ENCODE measurements at places on chromosomes 4 and X. TPM values are rescaled to one million over a fixed set of nuclear protein-coding genes. Genes with fewer than 3 reads are reported as not detected.

GRCh38 chr4:143514901-143515300, 1.4 kb downstream of the SMARCA5 start:
- ATAC-seq, result no peak

The PGM2 gene
- total RNA-seq, result 30.3 TPM

The GPAT3 gene
- total RNA-seq, result 6.6 TPM

GRCh38 chrX:117636826-117637225, 479.8 kb downstream of the KLHL13 start:
- ATAC-seq, result no peak

GRCh38 chrX:38800981-38801845, at the start of gene MID1IP1:
MID1IP1 (plus strand) TSS chrX:38801459; CDS start chrX:38804947, 3,488 bp downstream.
- peak; percentile 86 for ATAC-seq

The H2BW2 gene
- total RNA-seq, result not detected

DNA sequence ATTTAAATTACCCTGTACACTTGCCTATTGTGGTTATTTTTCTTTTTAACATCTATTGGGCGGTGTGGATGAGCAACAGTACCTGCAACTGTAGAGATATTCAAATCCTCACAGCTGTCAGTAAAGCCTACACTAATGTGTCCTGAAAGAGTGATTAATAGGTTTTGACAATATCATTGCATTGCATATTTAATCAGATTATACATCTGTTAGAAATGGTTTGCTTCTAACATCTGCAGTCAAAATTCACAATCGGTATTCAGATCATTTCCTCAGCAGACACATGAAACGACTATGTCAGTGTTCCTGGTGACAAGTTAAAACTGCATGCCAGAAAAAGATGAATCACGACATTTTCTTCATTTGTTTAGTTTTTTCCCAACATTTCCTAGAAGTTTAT, 254.6 kb upstream of the EPHA5 start:
- ATAC-seq, result no peak

DNA sequence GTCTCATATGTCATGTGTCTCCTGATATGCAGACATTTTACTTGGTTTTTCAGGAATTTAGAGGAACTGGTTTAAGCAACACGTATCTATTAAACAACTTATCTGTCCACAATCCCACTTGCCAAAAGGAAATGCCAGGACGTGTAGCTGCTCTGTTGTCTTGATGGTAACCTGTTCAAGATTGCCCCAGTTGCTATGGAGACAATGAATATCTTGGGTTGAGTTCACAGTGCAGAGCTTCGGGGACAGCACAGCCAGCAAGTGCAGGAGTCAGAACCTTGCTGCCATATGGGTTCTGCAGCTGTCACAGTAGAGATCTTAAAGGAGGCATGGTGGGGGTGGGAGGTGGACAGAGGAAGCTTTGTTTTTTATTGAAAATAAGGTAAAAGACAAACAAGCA, 28.7 kb upstream of the FAM9B start:
- ATAC-seq, result no peak

GRCh38 chrX:129000018-129000417, 523.3 kb downstream of the SMARCA1 start:
- ATAC-seq, result no peak

- no peak for ATAC-seq
Measured at GRCh38 chr4:113993887-113994286, 14.4 kb upstream of the ARSJ start.

DNA sequence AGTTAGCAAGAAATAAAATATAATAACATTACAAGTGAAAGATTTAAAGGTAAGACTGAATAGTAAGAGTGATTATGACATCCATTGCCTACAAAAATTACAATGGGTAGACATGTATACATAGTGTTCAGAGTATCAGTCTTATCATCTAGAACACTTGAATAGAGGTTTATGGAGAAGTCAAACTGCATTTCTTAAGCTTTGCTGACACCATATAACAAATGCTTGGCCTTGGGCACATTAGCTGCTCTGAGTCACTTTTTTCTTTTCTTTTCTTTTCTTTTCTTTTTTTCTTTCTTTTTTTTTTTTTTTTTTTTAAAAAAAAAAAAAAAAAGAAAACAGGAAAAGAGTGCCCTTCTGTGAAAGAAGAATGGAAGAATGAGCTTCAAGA, 220.0 kb downstream of the SPCS3 start:
- ATAC-seq, result no peak

GRCh38 chr4:78602334-78602733, 50.8 kb downstream of the ANXA3 start:
- ATAC-seq, result no peak

DNA sequence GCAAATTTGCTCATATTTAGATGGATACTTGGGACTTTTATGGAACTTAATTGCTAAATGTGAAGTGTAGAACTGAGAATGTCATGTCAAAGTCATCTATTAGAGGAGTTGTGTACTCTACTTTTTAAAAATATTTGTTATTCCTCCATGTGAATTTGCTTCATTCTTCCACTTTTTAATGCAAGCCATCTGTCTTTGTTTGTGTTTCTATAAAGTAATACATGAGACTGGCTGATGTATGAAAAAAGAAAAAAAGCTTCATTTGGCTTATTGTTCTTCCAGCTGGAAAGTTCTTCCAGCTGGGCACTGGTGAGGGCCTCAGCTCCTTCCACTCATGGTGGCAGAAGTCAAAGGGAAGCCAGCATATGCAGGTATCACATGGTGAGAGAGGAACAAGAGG, 114.6 kb upstream of the GRID2 start:
- no peak for ATAC-seq

DNA sequence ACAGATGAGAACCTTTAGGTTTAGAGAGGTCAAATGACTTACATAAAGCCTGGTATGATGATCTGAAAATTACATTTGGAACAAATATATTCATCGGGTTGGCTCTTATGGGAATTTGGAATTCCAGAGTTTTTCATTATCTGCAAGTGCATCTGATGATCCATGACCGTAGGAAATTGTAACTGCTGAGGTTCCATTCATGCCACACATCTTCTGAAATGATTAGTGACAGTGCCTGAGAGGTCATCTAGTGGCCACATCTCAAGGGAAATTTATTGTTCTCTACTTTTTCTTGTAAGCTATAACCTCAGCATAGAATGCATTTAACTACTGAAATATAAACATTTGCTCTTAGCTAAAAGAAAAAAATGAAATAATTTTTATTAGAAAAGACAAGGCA, 105.8 kb upstream of the NWD2 start:
- ATAC-seq, result no peak

DNA sequence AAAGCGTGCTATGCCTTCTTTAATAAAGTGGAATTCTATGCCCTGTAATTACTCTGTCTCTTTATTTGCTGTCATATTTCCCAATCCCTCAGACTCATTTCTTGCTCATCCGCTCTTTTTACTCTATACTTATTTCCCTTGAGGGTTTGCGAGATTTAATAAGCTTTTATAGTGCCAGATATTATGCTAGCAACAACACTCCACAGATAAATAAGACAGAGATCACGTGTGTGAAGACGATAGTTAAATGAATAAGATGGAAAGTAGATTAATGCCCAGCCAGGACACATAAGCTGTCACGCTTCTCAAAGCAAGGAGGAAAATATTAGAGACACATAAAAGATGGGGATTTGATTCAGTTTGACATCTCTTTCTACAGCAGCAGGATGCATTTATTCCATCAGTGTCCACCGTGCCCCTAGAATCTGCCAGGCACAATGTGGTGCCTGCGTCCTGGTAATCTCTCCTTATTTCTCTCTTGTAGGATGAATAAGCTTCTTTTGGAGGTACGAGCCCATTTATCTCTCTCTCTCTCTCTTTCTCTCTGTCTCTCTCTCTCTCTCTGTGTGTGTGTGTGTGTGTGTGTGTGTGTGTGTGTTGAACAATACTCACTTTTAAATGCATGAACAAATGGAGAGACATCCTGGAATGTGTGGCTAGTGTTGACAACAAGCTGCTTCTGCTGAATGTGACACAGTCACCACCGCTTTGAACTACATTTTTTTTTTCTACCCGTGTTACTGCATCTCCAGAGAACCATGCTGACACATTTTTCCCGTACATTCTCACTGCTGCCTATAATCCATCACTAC, 48.2 kb downstream of the TMEM156 start:
- ATAC-seq, result no peak

DNA sequence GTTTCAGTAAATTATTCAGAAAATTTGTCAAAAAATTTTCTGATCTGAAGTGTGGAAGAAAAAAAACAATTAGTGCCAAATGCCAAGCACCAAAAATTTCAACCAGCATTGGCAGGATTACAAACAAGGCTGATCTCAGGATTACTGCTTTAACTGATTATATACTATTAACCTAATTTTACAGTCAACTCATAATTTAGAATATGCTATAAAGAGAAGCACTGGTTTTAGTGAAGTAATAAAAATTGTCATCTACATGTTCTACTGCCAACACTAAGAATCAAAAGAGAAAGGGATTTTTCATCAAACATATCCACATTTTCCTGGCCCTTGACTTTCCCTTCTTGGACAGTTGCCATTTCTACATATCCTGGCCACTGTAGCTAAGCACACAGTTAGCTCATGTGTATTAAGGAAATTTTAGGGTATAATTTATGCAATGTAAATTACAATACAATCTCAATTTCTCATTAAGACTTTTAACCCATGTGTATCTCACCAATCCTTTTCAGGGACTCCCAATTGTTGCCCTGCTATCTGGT, 33.8 kb downstream of the THOC2 start:
- no peak for ATAC-seq

GRCh38 chr4:10161146-10161545, 44.5 kb upstream of the WDR1 start:
- no peak for ATAC-seq

- no peak for ATAC-seq
Measured at GRCh38 chrX:78839711-78840110, 92.2 kb downstream of the LPAR4 start.

The SHROOM3 gene
- 72.2 TPM for total RNA-seq

- ATAC-seq, result no peak
Measured at GRCh38 chrX:68121371-68121770, 311.9 kb downstream of the OPHN1 start.

- no peak for ATAC-seq
Measured at GRCh38 chr4:6687947-6688878, 5.5 kb upstream of the S100P start.

The PHOX2B gene
- total RNA-seq, result 0.67 TPM

DNA sequence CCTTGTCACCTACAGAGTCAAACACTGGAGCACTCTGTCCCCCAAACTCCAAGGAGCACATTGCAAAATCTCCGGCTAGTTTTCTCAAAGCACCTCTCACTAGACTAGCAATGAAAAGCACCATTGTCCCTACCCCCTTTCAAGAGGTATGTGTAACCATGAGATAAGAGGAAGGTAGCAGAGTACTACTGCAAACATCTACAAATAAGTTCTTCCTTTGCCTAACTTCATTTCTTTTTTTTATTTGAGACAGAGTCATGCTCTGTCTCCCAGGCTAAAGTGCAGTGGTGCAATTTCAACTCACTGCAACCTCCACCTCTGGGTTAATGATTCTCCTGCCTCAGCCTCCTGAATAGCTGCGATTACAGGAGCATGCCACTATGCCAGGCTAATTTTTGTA, 17.7 kb downstream of the PPP4R3C start:
- ATAC-seq, result no peak

DNA sequence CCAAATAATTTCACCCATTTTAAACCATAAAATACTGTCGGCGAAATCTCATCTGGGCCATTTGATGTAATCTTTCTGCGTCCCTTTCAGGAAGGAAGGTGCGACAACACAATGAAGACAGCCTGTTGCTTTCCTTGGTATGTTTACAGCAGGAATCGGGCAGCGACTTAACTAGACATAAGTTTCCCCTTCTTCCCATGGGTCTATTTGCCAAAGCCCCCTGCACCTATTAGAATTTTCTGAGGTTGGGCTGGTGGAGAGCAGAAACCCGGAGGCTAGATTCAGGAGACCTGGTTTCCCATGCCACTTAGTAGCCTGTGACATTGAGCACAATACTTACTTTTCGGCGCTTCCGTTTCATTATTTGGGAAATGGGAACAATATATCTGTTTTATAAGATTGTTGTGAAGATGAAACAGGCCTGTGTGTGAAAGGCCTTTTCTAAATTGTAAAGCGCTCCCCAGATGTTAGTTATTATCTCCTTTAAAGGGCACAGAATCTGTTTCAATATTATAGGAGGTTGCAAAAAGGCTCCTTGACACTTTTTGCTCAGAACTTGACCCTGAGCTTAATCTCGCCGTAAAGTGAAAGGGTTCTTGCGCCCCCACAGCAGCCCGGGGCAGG, 552 bp upstream of the AFF1 start:
- no peak for ATAC-seq

DNA sequence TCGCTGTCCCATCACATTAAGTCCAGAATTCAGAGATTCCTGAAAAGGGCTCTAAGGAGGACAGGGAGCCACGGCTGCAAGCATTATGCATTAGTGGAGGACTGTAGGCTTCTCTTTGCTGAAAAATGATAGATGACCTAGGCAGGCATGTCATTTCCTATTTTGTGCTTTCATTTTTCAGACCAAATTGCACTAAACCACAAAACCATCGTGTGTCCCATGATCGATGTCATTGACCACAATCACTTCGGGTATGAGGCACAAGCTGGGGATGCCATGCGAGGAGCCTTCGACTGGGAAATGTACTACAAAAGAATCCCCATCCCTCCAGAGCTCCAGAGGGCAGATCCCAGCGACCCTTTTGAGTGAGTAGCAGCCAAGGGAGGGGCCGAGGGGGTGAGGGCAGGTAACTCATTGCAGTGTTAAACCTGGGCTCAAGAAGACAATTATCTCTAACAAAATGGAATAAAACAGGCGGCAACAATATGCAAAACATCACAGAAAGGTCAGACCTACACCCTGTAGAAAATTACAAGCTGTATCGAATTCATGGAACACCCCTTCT, 355.2 kb upstream of the GALNT7 start:
- no peak for ATAC-seq

GRCh38 chr4:7574287-7575014, 139.7 kb upstream of the PSAPL1 start:
- no peak for ATAC-seq

DNA sequence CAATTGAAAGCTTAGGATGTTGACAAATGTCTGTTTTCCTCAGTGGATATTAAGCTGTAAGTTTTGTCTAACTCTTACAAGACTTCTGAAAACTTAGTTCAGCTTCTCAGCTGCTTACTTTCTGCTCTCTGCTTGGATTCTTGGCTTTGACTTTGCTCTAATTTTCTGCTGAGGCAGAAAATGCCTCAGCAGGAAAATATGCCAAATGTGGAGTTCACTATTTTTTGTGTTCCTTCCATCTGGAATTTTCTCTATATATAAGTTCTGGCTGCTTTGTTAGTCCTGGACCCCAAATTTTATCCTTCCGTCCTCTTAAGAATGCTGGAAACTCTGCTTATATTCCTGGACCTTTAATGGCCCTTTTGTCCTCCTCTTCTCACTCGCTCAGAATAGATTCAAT, 352.6 kb upstream of the NWD2 start:
- ATAC-seq, result no peak

GRCh38 chr4:22488106-22488505, 27.8 kb downstream of the ADGRA3 start:
- no peak for ATAC-seq

All from gastroesophageal sphincter (tissue), 4 donors.